ENCODE measurements at places on chromosomes 6 and 20.

DNA sequence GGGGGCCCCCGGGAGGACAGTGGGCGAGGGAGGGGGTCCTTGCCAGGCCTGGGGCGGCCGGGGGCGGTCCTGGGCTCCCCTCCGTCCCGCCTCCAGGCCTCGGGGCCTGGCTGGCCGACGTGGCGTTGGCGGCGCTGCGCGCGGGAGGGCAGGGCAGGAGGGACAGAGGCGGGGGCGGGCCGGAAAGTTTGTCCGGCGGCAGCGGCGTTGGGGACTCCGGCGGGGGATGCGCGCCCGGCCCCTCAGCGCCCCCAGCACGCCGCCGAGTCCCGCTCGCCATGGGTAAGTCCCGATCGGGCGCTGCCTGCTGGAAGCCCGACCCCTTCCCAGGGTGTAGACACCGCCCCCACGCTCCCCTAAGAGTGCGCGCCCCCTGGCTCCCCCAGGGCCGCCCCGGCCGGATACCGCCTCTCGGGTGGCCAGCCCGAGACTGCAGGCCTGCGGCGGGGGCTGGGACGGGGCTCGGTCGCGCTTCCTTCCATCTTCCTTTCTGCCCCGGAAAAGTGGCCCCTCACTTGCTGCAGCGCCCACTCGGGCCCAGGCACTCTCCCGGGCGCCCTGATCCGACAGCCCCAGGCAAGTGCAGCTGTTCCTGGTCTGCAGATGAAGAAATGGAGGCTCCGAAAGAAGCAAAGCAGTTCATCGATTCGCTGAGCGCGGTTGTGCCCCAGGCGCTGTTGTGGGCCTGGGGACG is at the start of gene SLC2A10:
TSS of gene SLC2A10 (plus strand) at position 191 of the 694 bp plus-strand sequence. CDS start at position 279, 88 bp downstream.
- no peak for DNase-seq

DNA sequence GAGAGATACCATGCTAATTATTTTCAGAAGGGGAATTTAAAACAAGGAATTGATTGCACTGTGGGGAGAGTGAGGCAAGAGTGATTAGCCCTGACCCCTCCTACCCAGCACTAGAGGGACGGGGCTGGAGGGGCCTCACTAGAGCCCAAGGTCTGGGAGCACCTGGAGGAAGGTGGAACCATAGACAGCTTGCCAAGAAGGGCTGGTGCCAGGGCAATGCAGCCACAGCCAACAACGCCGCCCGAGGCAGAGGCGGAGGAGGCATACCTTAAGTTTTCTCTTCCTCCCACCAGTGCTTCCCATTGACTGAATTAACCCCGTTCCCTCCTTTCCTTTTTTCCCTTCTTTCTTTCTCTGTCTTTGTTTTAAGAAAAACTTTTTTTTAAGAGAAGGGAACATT is 40.0 kb downstream of the IYD start:
- DNase-seq, result no peak

- DNase-seq, result no peak
These were observed 6.2 kb upstream of the RNF217 start for GRCh38 chr6:124956018-124956417.

- no peak for DNase-seq
These were observed 41.4 kb downstream of the CBFA2T2 start for GRCh38 chr20:33531047-33531877.

- no peak for DNase-seq
These were observed 29.9 kb downstream of the EZR start for GRCh38 chr6:158789115-158789917.

Measured in NCI-H1417 treated with DMSO at 0.1 percent for 48 hours (cell line).